Neural crest cell (in vitro differentiated cells): ENCODE measurements at places on chromosomes 3 and 15.

DNA sequence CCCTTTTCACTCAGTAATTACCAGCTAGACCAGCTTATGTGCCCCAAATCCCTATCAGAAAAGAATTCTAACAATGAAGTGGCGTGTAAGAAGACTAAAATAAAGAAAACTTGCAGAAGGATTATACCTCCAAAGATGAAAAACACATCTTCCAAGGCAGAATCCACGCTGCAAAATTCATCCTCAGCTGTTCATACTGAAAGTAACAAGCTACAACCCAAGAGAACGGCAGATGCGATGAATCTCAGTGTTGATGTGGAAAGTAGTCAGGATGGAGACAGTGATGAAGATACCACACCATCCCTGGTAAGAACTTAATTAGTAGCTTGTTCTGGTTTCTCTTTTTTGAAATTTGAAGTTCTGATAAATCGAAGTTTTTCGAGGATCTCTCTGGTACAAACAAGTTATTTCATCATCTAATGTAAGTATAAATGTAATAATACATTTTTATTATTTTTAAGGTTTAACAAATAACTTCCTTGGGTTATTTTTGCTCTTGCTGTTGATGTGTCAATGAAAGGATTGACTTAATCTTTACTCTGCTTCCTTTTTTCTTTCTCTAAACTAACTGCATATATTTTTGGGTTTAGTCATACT lies 1.4 kb downstream of the WDR76 start:
- no peaks in the 10 kb centered on the region for H3K27me3 ChIP-seq
- H3K4me1 ChIP-seq, result peaks cover 43% of the 10 kb centered on the region
- DNase-seq, result no peak
- no peak overlapping the region for H3K27ac ChIP-seq
- H3K36me3 ChIP-seq, result peaks cover 11% of the 10 kb centered on the region

DNA sequence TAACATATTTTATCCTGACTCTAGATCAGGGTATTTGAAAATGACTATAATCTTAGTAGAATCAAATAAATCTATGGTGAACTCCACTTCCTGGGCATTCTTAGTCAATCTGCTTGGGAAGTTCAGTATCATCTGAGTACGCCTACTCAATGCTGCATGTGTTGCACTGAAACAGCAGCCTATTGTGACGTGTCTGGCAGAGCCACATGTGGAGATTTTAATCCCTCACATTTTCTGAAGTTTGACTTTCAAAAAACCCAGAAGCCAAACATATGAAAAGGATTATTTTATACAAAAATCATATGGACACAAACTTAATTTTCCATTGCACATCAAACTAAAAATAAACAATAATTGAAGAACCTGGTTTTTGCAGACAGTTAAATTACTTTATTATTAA lies 798.3 kb downstream of the ROBO1 start:
- peak overlapping the region; percentile 40 for H3K27ac ChIP-seq
- no peak for DNase-seq
- no peaks in the 10 kb centered on the region for H3K27me3 ChIP-seq
- no peaks in the 10 kb centered on the region for H3K36me3 ChIP-seq

GRCh38 chr3:150825192-150825915 lies 62.4 kb upstream of the SIAH2 start:
- no peak for DNase-seq
- H3K27me3 ChIP-seq, result no peaks in the 10 kb centered on the region
- no peak overlapping the region for H3K4me3 ChIP-seq
- H3K36me3 ChIP-seq, result no peaks in the 10 kb centered on the region
- no peak overlapping the region for H3K27ac ChIP-seq

GRCh38 chr3:55792009-55792408 lies 304.9 kb upstream of the WNT5A start:
- no peaks in the 10 kb centered on the region for H3K27me3 ChIP-seq
- H3K4me1 ChIP-seq, result no peaks in the 10 kb centered on the region
- H3K4me3 ChIP-seq, result no peak overlapping the region
- no peak for DNase-seq
- H3K36me3 ChIP-seq, result peaks cover 3% of the 10 kb centered on the region

- no peak overlapping the region for H3K27ac ChIP-seq
- H3K4me1 ChIP-seq, result no peaks in the 10 kb centered on the region
- H3K27me3 ChIP-seq, result peaks cover 10% of the 10 kb centered on the region
- no peaks in the 10 kb centered on the region for H3K36me3 ChIP-seq
- no peak overlapping the region for H3K4me3 ChIP-seq
Measured at GRCh38 chr3:140927279-140928069, 14.2 kb upstream of the SLC25A36 start.

GRCh38 chr3:76679541-76679940 lies 360.4 kb upstream of the ROBO2 start:
- H3K27me3 ChIP-seq, result no peaks in the 10 kb centered on the region
- no peak overlapping the region for H3K4me3 ChIP-seq
- no peaks in the 10 kb centered on the region for H3K36me3 ChIP-seq
- no peak for DNase-seq

DNA sequence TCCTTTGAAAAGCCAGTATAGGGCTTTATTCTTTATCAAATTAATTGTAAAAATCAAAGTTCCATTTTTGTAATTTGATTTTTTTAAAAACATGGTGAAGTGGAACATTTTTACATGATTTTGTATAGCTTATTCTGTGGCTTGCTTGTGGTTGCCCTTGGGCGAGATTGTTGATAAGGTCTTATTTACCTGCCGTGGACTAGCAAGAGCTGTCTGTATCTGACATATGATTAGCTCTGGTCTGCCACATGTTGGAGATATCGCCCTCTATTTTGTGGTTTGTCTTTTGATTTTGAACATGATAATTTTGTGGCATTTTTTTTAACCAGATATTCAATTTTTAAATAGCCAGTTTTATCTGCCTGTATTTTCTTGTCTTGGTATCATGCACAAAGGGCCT lies 844 bp downstream of the PRR23E start:
- no peak for DNase-seq
- no peak overlapping the region for H3K4me3 ChIP-seq
- no peaks in the 10 kb centered on the region for H3K4me1 ChIP-seq
- H3K27me3 ChIP-seq, result peaks cover 7% of the 10 kb centered on the region

DNA sequence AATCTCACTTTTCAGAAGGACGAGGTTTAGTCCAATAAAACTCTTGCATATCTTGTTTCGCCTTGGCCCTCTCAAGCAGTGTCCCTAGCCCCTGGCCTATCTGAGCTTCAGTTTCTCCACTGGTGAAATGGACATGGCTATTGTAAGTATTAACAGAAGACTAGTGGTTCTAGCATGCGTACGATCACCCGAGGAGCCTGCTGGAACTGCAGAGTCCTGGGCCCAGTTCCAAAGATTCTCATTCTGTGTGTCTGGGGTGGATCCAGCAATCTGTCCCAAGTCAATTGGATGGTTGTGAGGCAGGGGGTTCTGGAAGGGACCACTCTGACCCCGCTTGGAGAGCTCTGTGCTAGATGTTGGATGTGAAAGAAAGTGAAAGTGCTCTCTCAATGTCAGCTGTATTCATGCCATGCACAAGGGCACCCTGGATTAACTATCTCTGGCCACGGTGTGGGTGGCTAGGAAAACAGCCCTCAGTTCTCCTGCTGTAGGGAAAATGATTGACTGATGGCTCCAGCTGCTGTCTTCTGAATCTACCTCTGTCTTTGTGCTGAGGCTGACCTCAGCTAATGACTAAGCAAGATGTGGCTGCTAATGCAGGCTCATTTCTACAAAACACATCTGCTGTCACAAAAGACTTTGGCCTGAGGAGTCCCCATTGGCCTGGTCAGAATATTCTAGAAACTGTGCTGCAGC lies 1.9 kb upstream of the PLA1A start:
- no peak overlapping the region for H3K27ac ChIP-seq
- H3K27me3 ChIP-seq, result no peaks in the 10 kb centered on the region
- DNase-seq, result no peak
- H3K4me1 ChIP-seq, result no peaks in the 10 kb centered on the region
- no peaks in the 10 kb centered on the region for H3K36me3 ChIP-seq

DNA sequence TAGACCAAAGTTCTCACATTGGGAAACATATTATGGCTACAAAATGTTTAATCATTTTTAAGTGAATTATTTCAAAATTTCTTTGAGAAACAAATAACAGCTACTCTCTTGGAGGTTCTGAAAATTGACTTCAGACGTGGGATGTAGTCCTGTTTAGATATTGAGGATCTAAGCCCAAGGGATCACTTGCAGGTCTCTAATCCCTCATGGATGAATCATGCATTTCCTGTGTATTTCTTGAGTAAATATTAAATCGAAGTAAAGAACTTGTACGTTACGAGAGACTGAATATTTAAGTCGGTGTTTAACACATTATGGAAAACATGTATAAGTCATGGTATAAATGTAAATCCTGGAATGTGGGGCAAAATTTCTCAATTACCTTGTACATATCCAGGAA lies 119.8 kb downstream of the EPHA3 start:
- H3K4me3 ChIP-seq, result no peak overlapping the region
- H3K27ac ChIP-seq, result no peak overlapping the region
- DNase-seq, result no peak

DNA sequence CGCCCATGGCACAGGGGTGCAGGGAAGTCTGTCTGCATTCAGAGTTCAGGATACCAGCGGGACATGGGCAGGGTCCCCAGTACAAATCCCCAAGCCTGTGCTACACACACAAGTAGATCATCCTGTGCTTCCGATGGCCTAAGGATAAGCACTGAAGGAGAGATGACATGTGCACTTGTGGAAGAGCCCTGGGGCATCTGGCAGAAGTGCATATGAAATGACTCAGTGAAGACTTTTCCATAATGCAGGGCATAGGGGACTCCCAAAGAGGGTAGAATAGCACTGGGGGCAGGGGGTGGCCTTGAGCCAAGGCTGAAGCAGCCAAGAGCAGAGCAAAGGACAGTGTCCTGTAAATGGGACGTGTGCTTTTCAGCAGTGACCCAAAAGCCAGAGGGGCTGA lies 22.9 kb downstream of the ADAMTS17 start:
- no peaks in the 10 kb centered on the region for H3K4me1 ChIP-seq
- H3K4me3 ChIP-seq, result no peak overlapping the region
- no peaks in the 10 kb centered on the region for H3K36me3 ChIP-seq
- DNase-seq, result no peak

- no peaks in the 10 kb centered on the region for H3K36me3 ChIP-seq
- no peak overlapping the region for H3K4me3 ChIP-seq
Measured at GRCh38 chr3:131158434-131158833, 131.8 kb downstream of the NEK11 start.

- no peak for DNase-seq
- H3K27me3 ChIP-seq, result no peaks in the 10 kb centered on the region
- H3K27ac ChIP-seq, result no peak overlapping the region
- no peak overlapping the region for H3K4me3 ChIP-seq
- peaks cover 7% of the 10 kb centered on the region for H3K4me1 ChIP-seq
- no peaks in the 10 kb centered on the region for H3K36me3 ChIP-seq
Measured at GRCh38 chr15:58677426-58677825, 72.1 kb downstream of the ADAM10 start.

DNA sequence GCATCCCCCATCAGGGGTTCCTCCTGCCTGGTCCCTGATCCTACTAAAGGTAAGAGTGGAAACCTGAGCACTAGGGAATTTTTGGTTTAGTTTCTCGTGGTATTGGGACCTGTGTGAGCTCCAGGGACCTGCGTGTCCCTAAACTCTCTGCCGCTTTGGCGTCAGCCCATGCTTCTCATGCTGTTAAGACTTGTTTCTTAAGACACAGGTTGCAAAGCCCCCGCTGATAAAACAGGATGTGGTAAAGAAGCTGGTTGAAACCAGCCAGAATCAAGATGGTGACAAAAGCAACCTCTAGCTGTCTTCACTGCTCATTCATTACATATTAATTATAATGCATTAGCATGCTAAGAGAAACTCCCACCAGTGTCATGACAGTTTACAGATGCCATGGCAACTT lies 64.6 kb downstream of the LYZL4 start:
- DNase-seq, result no peak
- H3K27ac ChIP-seq, result no peak overlapping the region
- H3K4me3 ChIP-seq, result no peak overlapping the region
- no peaks in the 10 kb centered on the region for H3K36me3 ChIP-seq
- H3K4me1 ChIP-seq, result no peaks in the 10 kb centered on the region

DNA sequence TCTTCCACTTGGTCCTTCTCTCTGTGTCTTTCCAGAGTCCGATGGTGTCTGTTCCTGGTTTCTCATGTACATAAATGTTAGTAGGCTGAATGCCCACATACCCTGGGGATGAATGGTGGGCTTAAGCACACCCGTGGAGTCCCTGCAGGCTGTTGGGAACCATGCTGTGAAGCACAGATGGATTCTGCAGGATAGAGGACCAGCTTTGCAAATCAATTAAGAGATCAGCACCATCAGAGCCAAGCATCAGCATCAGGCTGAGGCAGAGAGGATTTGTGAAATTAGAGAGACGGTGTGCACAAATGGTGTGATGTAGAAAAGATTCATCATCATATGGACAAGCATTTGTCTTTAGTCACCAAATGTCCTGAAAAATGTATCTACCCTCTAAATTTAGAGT lies 127.1 kb downstream of the SV2B start:
- H3K36me3 ChIP-seq, result no peaks in the 10 kb centered on the region
- H3K4me3 ChIP-seq, result no peak overlapping the region
- H3K4me1 ChIP-seq, result no peaks in the 10 kb centered on the region
- H3K27me3 ChIP-seq, result peaks cover 60% of the 10 kb centered on the region
- no peak for DNase-seq

GRCh38 chr15:90232196-90232595 lies 1.5 kb downstream of the CIB1 start:
- peak overlapping the region; percentile 81 for H3K4me3 ChIP-seq
- DNase-seq, result no peak
- H3K36me3 ChIP-seq, result peaks cover 5% of the 10 kb centered on the region
- H3K27me3 ChIP-seq, result no peaks in the 10 kb centered on the region
- no peak overlapping the region for H3K27ac ChIP-seq

DNA sequence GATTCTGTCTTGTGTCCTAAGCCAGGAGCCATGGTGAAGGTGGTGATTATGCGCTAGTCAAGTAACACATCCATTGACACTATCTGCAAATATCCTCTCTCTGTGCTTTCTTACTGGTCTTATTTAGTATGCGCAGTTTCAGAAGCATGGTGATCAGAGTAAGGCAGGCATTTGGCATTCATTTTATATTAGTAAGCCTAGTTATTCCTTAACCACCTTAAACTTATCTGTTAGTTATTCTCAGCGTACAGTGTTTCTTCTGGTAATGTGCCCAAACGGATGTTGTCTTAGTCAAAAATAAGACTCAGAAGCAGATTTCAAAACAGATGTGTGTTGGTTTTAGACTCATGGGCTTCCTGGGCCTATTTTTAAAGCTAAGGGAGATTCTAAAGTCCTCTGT lies 329.2 kb downstream of the GRM7 start:
- H3K4me3 ChIP-seq, result no peak overlapping the region
- no peak overlapping the region for H3K27ac ChIP-seq
- DNase-seq, result no peak
